Posterior cingulate gyrus (tissue), 11 donors: ENCODE measurements at places on chromosomes 1 and 21.

DNA sequence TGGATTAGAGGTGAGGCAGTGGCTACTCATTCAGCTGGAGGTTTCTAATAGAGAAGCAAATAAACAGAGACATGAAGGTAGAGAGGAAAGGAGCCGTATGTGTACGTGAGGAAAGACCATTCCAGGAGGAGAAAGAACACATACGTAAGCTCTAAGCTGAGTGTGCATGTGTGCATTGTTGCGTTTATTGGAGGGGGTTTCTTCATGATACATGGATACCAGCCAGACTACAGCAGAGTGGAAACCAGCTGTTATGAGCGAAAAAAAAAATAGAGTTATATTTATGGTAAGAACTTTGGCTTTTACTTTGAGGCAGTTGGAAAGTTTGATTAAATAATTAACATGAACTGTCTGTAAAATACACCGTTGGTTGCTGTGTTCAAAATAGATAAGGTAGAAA lies 173.4 kb upstream of the RGS18 start:
- no peak for DNase-seq

DNA sequence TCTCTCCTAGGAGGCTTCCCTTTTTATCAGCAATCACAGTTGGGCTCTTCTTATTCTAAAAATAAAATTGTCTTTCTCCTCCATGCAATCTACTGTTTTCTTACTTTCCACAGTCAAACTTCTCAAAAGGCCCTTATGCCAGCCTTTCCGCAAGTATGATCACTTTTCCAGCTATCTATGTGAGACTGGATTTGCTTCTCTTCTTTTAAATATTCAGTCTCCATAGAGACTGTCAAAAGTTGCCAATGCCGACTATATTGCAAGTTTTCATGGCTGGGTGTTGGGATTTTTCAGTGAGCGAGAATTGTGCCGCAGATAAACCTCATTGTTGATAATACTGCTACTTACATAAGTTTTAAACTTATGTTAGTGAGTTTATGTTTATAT lies 4.8 kb upstream of the LSM10 start:
- DNase-seq, result no peak

DNA sequence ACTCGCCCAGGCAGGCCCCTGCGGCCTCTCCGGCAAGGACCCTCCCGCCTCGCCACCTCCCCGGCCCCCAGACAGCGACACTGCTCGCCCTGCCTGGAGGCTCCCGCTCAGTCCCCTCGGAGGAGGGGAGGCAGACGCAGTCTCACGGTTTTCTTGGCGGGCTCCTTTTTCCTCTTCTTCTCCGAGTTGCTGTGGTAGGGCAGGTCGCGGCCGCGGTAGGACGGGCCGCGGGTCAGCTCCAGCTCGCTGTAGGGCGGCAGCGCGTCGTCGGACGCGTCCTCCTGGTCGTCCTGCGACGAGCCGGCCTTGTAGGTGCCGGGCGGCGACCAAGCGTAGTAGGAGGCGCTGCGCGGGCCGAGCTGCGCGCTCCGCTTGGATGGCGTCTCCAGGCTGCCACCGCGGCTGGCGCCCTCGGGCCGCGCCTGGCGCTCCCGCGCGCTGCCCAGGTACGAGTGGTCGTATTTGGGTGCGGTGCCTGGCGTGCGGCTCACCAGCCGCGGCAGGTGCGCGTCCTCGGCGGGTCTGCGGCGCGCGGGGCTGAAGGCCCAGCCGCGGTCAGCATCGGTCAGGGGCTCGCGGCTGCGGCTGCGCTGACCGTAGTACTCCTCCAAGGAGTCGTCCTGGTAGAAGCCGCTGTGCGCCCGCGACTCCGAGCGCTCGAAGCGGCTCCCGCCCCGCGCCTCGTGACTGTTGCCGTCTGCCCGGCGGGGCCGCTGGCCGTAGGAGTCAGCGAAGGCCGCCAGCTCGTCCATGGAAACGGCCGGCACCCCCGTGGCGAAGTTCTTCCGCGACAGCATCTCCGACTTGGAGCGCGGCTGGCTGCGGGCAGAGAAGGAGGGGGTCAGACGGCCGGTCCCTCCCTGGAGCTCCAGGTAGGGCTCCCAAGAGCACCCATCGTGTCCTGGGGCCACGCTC lies 44.8 kb upstream of the TADA1 start:
- no peak for DNase-seq

DNA sequence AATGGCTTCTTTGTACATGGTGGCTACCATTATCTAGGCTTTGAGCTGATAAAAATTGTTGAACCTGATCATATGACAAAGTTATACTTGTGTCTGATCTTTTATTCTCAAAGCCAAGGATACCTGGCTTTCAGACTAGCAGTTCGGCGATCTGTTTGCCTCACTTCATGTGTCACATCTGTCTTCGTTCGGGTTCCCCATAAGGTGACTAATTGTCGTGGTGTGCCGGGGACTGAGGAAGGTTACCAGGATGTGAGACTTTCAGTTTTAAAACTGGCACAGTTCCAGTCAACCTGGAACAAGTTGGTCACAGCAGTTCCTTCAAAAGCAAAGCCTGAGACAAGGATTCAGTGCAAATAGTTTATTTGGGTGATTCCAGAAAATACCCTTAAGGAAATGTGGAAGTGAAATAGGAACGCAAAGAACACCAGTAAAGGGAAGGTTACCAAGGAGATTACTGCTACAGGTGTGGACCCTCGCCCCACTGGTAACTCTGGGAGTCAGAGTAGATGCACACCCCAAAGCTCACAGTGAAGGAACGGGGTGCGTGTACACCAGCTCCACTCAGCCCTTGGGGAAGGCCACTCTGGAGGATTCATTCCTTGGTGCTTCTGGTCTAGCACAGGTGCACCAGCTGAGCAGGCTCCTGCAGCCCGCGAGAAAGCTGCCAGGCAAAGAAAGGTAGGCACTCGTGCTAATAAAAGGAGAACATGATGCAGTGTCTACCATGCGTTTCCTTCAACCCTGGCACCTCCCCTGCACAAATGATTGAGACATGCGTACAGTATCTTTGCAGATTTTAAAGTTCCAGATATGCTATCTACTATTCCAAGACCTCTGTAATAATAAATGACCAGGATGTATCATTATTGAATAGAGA lies 69.0 kb downstream of the VWA5B1 start:
- no peak for DNase-seq

DNA sequence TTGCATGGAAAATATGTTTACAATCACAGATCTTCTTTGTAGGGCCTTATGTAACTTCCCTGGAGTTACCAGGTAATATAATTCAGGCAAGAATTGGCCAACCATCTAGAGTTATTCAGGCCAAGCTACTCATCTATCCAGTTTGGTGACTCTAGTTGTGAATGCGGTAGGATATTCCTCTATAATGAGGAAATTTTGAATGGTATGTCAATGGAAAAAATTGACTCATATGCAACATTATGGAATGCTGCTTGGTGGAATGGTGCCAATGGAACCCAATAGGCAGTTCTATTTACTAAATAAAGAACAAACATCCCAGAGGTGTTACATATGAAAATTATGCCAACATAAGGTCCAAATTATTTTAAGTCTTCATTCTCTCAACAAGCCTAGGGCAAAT lies 5.6 kb upstream of the TNFSF18 start:
- DNase-seq, result no peak

- no peak for DNase-seq
Measured at GRCh38 chr1:13513895-13514546, at the start of gene LRRC38. Gene LRRC38 (minus strand): TSS chr1:13514003. CDS start chr1:13513593, 410 bp downstream.

- DNase-seq, result no peak
Measured at GRCh38 chr1:38433084-38433722, 386.6 kb upstream of the POU3F1 start.

GRCh38 chr1:59569198-59569597 lies 245.6 kb upstream of the HOOK1 start:
- no peak for DNase-seq

- DNase-seq, result no peak
Measured at GRCh38 chr1:26832249-26832960, 5.9 kb downstream of the ZDHHC18 start.

DNA sequence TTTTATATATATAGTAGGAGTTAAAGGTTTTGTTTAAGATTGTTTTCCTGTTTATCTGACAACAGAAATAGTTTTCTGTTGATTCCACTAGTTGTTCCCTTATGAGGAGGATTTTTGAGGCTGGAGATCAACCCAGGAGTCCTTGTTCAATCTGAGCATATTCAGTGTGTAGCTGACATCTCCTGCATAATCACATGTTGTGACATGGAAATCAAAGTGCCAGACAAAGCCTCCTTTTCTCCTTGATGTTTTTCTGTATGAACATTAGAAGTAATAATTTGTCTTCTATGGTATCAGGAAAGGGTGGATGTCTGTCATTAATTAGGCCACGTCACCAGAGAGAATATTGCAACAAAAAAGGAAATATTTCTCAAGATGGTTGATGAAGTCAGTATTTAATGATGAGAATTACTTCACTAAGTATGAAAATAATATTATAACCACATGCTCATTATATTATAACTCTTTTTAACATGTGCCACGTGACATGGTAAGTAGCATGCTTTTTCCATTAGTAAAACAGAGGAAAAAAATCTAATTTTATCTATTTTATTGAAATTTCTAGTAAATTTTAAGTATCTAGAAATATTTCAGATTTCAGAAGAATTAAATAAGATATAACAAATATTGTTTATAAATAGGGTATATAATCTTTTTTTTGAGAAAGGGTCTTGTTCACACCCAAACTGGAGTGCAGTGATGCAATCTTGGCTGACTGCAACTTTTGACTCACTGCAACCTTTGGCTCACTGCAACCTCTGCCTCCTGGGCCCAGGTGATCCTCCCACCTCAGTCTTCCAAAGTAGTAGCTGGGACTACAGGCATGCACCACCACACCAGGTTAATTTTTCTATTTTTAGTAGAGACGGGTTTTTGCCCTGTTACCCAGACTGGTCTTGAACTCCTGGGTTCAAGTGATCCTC lies 223.5 kb downstream of the HMCN1 start:
- no peak for DNase-seq

- no peak for DNase-seq
Measured at GRCh38 chr21:35207322-35207721, 158.2 kb upstream of the RUNX1 start.

DNA sequence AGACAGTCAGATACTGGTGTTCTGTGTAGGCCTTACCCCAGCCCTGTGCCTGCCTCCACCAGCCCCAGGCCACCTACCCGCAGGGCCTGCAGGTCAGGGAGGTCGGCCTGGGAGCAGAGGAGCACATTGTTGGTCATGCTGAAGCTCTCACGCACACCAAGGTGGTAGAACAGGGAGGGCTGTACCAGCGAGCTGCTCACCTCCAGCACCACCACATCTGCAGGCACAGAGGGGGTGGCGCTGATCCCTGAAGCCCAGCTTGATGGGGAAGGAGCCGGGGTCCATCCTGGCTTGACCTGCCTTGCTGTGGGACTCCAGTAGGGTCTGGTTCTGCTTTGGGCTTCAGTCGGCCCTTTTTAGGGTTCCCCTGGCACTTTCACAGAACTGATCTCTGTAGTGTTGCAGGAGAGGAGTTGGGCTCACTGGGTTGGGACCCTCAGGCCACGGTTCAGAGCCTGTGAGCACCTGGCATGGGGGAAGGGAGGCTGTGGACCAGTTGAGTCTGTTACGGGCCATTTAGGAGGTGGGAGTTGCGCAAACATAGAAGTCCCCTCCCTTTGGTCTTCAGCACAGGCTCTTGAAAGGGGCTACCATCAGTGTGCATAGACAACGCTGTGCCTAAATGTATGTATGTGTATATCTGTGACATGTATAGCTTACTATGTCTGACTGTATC lies 1.9 kb downstream of the MAP3K6 start:
- DNase-seq, result no peak

- no peak for DNase-seq
Measured at GRCh38 chr1:91806769-91807700, 78.9 kb downstream of the TGFBR3 start.

GRCh38 chr21:32521736-32522355 lies 63.5 kb downstream of the TCP10L start:
- DNase-seq, result no peak

GRCh38 chr1:230381585-230381984 lies 44.5 kb downstream of the PGBD5 start:
- DNase-seq, result no peak

- DNase-seq, result no peak
Measured at GRCh38 chr1:10768552-10768951, 27.9 kb downstream of the CASZ1 start.

- peak; percentile 75 for DNase-seq
Measured at GRCh38 chr1:167454304-167454893, 63.9 kb downstream of the CD247 start.

DNA sequence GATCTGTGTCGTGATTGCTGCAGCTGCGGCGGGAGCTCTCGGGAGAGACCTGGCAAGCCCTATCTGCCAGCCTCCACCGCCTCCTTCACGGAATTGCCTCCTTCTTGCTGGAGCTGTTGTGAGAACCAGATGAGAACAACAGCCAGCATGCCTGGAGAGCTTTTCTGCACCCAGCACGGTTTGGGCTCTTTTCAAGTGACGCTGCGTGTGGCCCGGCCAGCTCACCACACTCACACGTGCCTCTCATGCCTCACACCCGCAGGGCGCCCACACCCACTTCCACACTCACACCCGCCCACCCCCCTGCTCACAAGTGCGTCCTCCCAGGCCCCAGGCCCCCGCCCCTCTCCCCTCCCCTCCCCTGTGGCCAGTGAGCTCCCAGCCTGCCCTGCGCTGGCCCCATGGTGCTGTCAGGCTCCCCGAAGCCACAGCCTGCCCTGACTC lies 135.7 kb upstream of the RUNX3 start:
- peak; percentile 62 for DNase-seq

DNA sequence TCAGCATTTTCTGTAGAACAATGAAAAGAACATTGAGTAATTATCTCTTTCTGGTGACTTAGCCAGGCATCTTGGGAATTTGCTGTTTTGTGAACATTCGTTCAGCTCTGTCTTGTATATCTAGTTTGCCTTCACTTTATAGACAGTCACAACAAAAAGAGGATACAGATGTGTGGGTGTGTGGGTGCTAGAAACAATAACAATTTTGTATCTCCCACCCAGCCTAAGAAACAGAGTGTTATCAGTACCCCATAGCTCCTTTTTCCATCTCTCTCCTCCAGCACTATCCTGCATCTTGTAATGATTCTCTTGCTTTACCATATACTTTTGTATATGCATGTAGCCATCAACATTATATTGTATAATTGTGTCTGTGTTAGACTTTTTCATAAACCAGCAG lies 33.0 kb downstream of the AK4 start:
- no peak for DNase-seq

DNA sequence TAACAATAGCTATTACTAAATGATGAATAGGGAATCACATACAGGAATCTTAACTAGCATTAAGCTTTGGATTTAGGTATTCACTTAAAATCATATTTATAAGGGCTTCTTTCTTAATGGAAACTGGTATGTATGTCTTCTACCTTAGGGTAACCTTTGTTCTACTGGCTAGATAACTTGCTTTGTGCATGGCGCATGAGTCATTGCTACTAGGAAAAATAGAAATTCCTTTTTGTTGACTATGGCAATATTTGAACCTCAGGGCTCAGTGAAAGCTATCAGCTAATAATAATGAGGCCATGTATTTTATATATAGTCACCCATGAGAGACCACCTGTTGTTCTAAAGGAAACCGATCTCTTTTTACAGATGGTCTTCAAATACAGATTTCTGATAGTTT lies 72.5 kb downstream of the RPS6KC1 start:
- no peak for DNase-seq

GRCh38 chr21:35399706-35400105 lies 350.6 kb upstream of the RUNX1 start:
- no peak for DNase-seq
